ENCODE measurements at places on chromosomes 2 and 18.

DNA sequence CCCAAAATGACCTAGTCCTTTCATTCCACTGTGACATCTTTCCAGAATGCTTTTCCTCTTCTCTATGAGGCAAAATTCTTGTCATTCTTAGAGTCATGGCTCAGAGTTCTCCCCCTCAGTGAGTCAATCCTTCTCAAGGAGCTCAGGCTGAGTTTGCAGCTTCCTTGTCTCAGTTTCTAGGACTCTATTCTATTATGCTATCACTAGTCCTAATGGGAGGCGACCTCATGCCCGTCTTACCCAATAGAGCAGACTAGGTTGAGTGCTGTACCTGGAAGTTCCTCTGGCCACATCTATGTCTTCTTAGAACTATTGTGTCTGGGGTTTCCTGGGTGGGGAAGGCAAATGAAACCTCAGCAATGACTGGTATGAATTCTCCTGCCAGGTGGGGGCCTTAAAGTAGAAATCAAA is 51.5 kb downstream of the HAUS1 start:
- DNase-seq, result peak; percentile 93

GRCh38 chr18:62196980-62197379 is 9.9 kb downstream of the RELCH start:
- no peak for DNase-seq

- no peak for DNase-seq
Observed at GRCh38 chr2:78416625-78417300, 608.7 kb upstream of the REG3G start.

- no peak for DNase-seq
Observed at GRCh38 chr2:8582191-8582590, 99.7 kb upstream of the ID2 start.

GRCh38 chr2:239310401-239311061 is 90.3 kb downstream of the HDAC4 start:
- no peak for DNase-seq

- DNase-seq, result peak; percentile 61
Observed at GRCh38 chr2:190668892-190669291, 20.0 kb downstream of the NAB1 start.

- DNase-seq, result no peak
Observed at GRCh38 chr2:73257425-73258125, 23.5 kb downstream of the CCT7 start.

DNA sequence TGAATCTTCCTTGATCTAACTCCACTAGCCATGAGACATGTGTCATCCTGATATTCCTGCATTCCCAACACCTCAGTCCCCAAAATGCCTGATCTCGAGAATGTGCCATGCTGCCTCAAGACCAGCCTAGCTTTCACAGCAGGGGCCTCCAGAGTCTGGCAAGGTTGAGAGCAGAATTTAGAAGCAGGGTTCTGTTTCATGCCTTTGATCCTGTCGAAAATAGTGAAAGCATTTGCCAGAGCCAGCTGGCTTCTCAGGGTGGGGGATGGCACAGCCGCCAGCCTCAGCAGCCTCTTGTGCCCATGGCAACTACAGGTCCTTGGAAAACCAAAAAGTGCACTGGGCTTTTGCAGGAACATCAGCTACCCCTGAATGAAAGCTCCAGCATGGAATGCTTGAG is 143.5 kb downstream of the RTN4 start:
- DNase-seq, result no peak

- no peak for DNase-seq
Observed at GRCh38 chr18:68984342-68984741, 186.5 kb downstream of the CCDC102B start.
